ENCODE measurements at places on chromosomes 6 and 20.

- DNase-seq, result no peak
These were observed 24.8 kb downstream of the PHF20 start for GRCh38 chr20:35796571-35796970.

- DNase-seq, result no peak
These were observed 72.0 kb downstream of the TIAM2 start for GRCh38 chr6:155066921-155067680.

- no peak for DNase-seq
These were observed 47.9 kb downstream of the STK35 start for GRCh38 chr20:2149507-2149906.

- no peak for DNase-seq
These were observed 3.2 kb downstream of the GPR63 start for GRCh38 chr6:96834070-96834469.

- DNase-seq, result peak; percentile 12
These were observed 3.3 kb downstream of the MAPRE1 start for GRCh38 chr20:32823078-32823477.

DNA sequence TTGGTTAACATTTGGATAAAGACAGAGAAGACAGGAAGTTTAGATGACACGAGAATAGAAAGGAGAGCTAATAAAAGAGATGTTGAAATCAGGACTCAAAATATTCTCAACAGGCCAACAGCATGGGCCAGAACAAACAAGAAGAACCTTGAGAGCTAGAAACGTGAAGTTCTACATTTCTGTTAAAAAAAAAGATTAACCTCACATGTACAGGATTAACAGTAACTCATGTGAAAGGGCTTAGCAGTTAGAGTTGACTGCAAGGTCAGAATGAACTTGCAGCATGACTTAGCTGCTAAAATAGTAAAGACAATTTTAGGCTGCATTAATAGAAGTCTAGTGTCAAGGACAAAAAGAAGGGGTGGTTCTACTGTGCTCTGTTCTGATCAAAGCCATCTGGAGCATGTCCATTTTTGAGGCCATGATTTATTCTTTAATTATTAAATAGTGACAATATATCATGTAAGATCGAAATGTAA, 331.1 kb upstream of the HSF2 start:
- no peak for DNase-seq

DNA sequence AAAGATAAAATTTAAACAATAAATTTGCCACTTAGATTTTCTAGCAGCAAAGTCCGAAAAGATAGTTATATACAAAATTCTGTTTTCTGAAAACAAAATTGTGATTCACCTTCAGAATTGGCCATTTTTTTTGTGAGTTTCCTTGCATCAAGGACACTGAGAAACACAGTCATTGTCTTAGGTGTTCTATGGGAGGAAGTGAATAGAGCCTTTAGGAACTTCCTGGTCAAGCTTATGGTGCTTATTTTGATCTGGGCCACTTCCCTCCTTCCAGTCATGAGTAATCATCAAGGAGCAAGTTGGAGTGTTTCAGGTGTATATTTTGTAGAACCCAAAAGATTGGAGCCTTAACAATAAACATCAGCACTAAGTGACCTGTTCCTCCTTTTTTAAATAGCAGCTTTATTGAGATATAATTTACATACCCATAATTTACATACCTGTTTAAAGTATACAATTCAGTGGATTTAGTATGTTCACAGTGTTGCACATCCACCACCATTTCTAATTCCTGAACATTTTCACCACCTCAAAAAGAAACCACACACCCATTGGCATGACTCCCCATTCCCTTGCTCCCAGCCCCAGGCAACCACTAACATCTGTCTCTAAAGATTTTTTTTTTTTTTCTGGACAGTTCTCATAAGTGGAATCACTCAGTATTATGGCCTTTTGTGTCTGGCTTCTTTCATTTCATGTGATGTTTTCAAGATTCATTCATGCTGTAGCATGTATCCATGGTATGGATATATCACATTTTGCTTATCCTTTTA, 17.6 kb downstream of the TMEM74B start:
- DNase-seq, result no peak

- no peak for DNase-seq
These were observed 124.7 kb downstream of the IRF4 start for GRCh38 chr6:516213-516612.

GRCh38 chr6:52164319-52165094, 21.7 kb upstream of the IL17A start:
- no peak for DNase-seq

DNA sequence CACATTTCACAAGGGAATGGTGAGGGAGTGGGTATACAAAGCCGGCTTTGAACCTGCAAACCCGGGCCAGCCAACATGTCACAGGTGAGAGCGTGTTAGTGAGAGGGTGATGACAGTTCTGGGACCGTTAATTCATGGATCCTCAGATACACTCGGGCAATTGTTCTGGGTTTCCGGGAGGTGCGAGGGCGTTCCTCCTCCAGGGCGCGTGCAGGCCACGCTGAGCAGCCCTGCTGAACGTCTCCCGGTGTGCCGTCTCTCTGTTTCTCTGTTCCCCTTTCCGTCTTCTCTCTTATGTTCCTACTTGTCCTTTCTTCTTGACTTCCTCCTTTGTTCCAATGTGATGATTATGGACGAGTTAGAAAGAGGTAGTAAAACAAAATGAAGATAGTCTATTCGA, 130.0 kb upstream of the GMDS start:
- DNase-seq, result no peak

DNA sequence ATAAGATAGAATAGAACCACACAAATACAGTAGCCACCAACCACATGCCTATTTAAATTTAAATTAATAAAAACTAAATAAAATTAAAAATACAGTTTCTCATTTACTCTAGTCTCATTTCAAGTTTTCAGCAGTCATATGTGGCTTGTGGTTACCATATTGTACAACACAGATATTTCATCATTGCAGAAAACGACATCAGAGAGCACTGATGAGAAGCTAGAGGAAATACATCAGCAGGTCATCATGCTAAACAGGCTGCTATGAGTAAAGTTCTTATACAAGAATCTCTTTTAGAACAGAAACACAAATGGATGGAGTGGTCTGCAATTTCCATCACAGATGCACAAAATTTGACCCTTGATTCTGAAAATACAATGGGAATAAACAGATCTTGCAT, 36.6 kb downstream of the TBC1D32 start:
- DNase-seq, result no peak

DNA sequence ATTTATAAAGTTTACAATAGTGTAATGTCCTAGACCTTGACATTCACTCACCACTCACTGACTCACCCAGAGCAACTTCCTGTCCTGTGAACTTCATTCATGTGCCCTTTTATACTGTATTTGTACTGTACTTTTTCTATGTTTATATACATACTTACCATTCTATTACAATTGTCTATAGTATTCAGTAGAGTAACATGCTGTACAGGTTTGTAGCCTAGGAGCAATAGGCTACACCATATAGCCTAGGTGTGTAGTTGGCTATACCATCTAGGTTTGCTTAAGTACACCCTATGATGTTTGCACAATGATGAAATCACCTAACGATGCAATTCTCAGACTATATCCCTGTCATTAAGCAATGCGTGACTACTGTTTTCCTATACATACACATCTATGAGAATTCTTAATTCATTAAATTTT, 17.5 kb downstream of the EDEM2 start:
- DNase-seq, result no peak

- DNase-seq, result no peak
These were observed 5.4 kb downstream of the CITED2 start for GRCh38 chr6:139369068-139369467.

DNA sequence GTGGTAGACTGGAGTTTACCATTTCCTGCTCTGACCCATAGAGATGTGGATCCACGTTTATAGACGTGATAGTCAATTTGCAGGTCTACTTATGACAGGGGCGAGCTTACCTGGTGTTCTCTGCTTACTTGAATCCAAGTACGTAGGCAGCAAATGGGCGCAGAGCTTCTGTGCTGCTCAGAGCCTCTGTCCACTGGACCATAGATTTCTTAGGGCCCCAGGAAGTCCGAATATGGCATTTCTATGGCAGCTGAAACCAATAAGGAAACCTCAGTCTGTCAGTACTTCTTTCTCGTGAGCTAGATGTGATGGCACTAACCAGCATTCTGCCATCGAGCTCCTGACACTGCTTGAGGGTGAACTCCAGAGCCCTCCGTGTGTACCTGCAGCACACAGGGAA, 19.5 kb upstream of the NPEPL1 start:
- no peak for DNase-seq

DNA sequence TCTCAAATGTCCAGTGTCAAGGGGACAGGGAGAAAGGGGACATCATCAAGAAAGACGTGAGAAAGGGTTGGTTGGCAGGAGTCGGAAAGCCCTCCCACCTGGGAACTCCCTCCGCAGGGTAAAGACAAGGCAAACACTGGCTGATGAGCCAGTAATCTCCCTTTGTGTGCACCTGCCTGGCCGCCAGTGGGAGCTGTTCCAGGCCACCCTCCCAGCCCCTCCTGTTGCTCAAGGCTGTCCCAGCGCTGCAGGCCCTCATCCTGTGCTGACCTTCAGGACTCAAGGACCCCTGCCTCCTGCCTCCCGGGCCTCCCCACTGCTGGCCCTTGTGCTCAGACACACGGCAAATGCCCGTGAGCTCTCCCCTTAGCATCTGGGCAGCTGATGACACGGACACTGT, 7.4 kb downstream of the FRMD1 start:
- DNase-seq, result no peak

DNA sequence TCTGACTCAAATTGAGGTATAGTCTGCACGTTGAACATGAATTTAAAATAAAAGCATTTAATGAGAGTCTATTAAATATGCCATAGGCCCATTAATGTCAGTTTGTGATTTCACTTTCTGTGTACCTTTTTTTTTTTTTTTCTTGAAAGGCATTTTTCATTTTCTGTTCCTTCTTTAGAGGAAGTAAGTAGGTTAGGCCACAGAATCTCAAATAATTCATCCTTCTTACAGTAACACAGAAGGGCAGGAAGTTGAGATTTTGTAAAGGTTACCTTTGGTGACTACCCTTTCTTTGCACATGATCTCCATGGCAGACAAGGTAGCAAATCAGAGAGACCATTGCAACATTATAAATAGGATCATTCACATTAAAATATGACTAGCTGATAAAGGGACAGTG, 9.6 kb downstream of the L3MBTL3 start:
- DNase-seq, result no peak

DNA sequence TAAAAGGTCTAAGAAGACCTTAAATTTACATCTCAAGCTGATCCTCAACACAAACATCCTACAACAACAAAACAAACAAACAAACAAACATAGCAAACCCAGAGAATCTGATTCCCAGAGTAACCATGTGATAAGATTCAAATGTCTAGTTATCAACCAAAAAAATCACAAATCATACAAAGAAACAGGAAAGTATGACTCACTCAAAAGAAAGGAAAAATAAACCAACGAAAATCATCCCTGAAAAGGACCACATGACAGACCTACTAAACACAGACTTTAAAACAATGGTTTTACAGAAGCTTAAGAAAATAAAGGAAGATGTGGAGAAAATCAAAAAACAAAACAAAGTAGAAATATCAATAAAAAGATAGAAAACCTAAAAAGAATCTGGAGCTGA, 18.1 kb downstream of the VNN1 start:
- DNase-seq, result no peak

DNA sequence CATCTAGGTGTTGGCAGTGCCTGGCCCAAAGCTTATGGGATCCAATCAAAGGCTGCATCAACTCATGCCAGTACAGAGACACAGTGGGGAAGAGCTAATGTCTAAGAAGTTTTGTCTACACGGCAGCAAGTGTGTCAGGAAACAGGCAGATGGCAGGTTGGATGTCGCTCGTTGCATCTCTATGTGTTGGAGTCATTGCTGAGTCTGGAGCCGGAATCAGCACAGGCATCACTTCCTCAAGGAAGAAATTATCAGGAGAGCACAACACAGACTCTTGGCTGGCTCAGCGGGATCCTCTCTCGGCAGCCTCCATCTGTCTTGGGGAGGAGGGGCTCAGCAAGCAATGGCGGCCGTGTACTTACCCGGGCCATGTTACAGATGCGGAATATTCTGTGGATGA, 467.2 kb upstream of the CHD6 start:
- no peak for DNase-seq

DNA sequence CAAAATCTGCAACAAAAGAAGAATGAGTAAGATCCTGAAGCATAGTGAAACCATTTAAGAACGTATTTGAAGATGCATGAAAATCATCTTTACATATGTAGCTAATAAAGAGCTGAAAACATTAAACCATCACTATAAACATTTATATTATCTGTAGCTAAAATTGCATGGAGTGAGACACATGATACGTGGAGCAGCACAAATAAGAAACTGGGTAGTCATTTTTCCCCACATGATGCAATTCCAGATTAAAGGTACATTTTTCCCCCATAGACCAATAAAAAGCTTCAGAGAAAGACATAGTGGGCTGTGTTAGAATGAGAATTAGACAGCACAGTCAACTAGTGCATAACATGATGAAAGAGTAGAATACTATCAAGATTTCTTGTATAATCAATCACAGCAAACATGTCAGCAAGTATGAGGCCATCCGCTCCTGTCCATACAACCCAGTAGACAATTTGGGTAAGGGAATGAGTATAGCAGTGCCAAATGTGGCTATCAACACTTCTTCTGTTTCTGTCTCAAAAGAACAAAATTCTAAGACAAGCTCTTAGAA, 67.0 kb downstream of the RSPO3 start:
- DNase-seq, result no peak

- DNase-seq, result no peak
These were observed 19.8 kb downstream of the ABCF1 start for GRCh38 chr6:30591008-30591407.

DNA sequence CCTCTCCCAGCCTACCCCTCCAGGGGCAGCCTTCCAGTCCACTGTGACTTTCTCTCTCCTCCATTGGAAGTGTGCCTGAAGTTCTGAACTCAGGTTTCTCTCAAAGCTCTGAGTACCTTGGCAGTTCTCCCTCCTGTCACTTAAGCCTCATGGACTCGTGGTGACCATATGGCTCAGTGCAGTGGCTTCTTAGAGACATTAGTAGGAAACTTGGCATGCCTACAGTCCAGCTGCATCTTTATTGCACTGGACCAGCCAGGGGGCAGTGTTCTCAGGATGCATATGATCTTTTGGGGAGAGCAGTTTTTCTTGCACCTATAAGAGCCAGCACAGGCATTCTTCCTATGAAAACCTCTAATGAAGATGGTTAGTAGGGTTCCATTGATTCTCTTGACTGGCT, 47.5 kb upstream of the KCNK16 start:
- DNase-seq, result no peak

DNA sequence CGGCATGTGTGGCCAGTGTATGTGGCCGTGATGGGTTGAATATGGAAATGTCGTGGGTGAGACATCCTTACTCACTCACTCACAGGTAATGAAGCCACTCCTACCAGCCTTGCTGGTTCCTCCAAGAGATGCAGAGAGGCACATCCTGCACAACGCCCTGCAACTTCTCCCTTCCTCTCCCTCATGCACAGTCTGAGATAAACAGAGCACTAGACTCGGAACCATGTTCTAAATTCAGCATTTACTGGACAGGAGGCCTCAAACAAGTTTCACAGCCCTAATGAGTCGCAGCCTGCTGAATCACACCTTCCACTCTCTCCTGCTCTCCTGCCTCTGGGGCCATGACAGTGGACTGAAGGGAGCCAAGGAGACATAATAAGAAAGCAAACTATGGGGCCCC, 91.2 kb downstream of the ISM1 start:
- no peak for DNase-seq
